Retina (tissue), 1 donor: ENCODE measurements at places on chromosomes 5 and 9.

GRCh38 chr9:86046930-86047341 lies 52.4 kb downstream of the GOLM1 start:
- DNase-seq = no peak

DNA sequence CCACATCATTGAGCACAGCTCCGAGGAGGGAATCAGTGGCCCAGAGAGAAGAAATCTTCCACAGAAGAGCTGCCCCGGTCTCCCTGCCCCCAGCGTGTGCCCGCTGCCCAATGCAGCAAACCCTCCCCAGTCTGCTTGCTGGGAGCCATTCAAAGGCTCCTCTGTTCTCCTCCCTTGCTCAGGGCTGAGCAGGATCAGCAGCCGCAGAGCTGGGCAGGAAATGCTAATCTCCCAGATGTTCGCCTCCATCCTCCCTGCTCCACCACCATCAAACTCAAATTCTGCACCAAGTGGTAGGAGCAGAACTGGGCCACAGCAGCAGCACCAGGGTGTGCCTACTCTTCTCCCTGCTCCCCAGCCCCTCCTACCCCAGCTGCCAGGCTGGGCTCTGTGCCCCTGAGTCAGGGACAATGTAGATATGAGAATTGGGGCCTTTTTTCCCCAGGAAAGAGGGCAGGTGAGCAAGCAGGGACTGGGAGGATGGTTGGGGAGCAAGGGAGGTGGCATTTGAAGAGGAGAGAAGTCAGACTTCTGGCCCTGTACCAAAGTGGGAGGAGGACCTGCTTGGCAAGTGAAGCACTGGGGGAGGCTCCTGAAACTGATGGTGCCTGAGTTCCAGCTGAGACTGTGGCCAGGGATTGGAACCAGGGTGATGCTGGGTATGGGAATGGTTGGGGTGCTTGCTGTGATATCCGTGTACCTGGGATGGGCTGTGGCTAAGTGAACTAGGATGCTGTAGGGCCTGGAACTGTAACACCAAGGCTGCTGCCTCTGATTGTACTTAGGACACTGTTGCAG lies 1.9 kb upstream of the PCDH1 start:
- peak; percentile 32 for DNase-seq

- no peak for DNase-seq
Observed at GRCh38 chr5:9567039-9567438, 21.2 kb upstream of the SEMA5A start.

DNA sequence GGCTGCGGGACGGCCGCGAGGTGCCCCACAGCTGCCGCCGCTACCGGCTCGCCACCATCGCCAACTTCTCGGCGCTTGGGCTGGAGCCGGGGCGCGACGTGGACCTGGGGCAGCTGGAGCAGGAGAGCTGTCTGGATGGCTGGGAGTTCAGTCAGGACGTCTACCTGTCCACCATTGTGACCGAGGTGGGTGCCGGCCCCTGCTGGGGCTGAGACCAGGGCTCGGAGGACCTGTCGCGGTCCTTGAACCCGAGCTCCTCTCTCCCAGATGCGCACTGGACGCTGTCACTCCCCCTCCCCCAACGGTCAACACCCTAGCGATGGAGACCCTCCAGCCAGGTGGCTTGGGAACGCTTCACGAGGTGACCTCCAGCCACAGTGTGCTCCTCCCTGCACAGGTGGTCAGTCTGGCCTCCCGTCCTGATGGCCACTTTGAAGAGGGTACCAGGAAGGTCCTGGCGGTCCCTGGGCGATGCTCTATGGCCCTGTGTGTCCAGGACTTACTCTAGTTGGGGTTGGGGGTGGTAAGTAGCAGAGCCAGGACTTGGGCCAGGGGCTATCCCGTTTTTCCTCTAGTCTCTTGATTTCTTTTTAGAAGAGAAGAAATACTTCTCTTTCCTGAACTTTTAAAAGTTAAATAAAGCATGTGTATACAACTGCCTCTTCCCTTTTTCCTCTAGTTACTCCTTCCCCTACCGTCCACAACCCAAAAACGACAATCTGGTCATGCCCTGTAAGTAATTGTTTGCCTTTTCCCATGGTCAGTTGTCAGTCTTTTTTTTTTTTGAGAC lies 866 bp downstream of the SLC22A5 start:
- DNase-seq = no peak

DNA sequence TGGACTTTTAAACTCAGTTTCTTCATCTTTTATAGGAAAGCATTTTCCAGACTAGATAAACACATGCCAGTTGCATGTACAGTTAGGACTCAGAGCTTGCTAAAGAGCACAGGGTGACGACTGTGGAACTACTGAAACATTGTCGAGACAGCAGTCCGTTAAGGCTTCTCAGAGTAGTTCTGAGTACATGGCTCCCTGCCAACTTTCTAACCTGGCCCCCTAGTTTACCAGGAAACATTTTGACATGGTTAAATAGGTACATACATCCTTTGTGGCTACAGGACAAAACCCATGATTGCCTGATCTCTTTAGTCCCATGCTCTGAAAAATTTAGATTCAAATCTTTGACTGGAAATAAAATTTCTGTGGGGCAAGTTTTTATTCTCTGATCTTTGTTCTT lies 129.7 kb downstream of the SLF1 start:
- DNase-seq = no peak

- DNase-seq = peak; percentile 76
Observed at GRCh38 chr5:138953387-138954256, 78.5 kb upstream of the LRRTM2 start.

DNA sequence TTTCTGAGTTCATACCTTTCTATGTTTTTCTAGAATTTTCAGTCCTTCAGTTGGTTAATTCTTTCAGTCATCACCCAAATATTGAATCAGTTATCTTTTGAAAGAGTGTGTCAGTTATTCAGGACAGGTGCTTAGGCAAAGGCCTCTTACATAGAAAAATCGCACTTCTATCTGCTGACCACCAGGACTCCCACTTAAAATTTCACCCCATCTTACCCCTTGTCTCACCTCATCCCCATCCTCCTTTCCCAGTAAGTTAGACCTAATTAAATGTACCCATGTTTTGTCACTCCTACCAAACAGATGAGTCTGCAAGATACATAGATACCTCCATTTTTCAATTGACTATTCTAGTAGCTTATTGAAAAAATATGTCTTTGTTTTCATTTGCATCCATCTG lies 159.9 kb upstream of the PIK3R1 start:
- no peak for DNase-seq

DNA sequence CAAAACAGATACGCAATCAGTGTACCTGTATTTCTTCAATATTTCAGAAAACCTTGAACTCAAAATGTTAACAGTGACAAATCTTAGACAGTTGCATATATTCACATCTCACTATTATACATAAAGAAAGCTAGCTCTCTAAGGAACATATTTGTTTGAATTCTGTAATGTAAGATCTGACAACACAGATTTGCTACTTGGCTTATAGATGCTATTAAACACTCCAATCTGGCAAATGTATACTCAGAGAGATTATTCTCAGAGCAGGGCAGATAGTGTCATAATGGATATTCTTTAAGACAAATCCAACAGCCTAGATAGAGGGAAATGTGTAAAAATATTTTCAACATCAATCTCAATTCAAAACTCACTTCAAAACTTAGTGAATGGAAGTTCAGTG lies 794.5 kb upstream of the CDH9 start:
- no peak for DNase-seq
